SJSA1 (cell line): ENCODE measurements at places on chromosomes 16 and 17. TPM values are rescaled to one million over a fixed set of nuclear protein-coding genes. Genes with fewer than 3 reads are reported as not detected.

GRCh38 chr16:19698480-19699465 lies 19.3 kb downstream of the KNOP1 start:
- DNase-seq, result no peak

DNA sequence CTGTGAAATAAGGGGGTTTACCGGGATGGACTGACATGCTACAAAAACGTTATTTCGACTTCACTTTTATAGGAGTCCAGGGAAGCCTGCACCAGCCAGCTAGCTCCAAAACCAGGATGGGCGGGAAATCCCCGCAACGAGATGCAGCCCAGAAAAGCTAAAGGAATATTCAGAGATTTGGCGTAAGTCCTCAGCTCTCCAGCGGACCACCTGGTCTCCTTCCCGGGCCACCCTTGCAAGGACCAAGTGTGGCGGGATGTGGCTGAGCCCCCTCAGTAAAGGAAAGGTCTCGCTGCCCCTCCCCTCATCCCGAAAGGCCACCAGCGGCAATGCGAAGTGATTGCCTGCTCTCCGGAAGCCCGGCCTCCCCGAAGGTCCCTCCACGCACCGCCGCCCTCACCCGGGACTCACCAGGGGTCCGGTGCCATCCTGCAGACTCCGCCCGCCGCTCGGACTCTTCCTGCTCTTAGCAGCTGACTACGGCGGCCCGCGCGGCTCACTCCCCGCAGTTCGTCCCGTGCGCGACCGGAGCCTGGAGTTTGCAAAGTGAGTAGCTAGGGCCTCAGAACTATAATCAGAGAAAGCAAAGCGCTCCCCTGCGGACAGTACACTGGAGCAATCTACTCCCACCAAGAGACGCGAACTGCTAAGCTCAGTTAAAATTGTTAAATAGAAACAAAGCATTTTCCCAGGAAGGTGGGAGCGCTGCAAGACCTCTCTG lies at the start of gene STX8:
Gene STX8, minus strand, starts transcription at position 440 of the 721 bp plus-strand sequence. Its CDS starts 12 bp downstream, at position 428.
- peak; percentile 93 for DNase-seq

DNA sequence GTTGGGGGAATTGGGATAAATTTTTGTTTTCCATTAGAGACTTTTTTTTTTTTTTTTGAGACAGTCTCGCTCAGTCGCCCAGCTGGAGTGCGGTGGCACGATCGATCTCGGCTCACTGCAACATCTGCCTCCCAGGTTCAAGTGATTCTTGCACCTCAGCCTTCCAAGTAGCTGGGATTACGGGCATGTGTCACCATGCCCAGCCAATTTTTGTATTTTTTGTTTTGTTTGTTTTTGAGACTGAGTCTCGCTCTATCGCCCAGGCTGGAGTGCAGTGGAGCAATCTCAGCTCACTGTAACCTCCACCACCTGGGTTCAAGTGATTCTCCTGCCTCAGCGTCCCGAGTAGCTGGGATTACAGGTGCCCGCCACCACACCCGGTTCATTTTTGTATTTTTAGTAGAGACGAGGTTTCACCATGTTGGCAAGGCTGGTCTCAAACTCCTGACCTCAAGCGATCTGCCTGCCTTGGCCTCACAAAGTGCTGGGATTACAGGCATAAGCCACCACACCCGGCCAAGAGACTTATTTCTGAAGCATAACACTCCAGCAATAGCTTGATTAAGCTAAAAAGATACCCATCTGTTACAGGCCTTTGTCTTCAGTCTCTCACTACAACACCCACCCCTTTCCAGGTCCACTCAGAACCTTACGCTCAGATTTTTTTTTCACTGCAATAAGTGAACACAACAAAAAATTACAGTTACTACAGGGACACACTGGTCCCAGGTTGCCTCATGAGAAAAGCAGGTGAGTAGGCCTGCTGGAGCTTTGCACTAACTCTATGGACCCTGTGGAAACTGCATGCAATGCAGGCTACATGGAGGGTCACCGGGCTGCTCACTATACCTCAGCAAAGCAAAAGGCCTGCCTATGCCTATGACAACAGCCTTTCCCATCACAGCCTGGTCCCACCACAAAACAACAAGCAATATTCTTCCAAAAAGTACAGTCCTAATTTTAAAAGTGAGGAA lies 34.6 kb downstream of the KANSL1 start:
- no peak for DNase-seq

DNA sequence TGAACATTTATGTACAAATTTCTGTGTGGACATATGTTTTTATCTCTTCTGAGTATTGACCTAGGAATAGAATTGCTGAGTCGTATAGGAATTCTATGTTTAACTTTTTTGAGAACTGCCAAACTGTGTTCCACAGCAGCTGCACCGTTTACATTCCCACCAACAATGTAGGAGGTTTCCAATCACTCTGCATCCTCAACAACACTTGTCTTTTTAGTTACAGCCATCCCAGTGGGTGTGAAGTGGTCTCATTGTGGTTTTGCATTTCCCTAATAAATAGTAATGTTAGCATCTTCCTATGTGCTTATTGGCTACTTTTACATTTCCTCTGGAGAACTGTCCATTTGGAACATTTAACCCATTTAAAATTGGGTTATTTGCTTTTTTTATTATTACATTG lies 36.6 kb upstream of the NACA2 start:
- DNase-seq, result no peak

DNA sequence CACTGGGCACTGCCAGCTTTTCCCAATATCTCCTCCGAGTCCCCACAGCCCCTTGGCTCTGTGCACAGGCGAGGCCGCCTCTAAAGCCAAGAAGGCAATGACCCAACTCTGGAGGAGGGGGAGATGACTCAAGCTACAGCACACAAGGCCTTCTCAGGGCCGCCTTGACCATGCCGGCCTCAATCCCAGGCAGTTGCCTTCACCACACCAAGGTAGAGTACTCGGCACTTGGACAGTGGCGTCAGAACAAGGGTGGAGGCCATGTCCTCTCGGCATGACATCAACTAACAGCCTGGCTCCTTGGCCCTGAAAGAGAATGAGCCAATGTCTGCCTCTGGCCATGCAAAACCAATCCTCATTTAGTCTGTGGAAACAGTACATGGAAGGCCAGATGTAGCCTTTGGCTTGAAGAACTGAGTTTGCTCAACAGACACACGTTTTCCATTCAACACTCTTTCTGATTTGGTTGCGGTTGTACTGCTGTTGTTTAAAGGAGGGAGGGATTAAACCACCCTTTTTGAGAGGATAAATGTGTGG lies 139.6 kb downstream of the XYLT1 start:
- no peak for DNase-seq

- DNase-seq, result no peak
Observed at GRCh38 chr16:88003736-88004135, 52.5 kb downstream of the BANP start.

GRCh38 chr17:58249270-58250133 lies 11.1 kb downstream of the LPO start:
- peak; percentile 72 for DNase-seq

- DNase-seq, result no peak
Observed at GRCh38 chr16:89704281-89704680, 2.8 kb upstream of the SPATA2L start.

DNA sequence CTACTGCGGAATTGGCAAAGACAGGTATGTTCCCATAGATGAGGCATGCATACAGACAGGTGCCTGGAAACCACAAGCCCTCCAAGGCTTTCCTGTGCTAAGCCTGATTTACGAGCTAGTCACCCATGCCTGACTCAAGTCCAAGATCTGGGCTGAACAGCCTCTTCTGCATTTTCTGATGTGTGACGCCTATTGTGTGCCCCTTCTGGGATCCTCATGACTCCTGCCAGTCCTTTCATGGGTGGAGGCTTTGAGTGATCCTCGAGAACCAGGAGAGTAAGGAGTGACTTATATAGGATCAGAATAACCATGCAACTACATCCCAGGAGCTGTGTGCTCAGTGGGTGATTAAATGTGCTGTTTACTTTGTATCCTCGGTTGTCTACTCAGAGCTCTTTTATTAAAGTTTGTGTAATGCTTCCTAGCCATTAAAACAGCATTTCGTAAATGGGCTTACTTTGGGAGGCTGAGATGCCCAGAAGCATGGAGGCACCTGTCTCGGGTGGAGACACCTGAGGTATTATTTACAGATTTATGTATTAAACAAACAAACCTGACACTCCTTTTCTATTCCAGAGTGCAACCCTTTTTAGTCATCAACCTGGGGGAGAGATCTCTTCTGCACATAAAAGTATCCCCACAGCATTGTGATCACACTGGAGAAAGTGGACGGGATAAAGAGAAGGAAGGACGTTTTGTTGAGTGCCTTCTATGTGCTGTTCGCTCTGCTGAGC lies 373.0 kb upstream of the DYNLRB2 start:
- no peak for DNase-seq

DNA sequence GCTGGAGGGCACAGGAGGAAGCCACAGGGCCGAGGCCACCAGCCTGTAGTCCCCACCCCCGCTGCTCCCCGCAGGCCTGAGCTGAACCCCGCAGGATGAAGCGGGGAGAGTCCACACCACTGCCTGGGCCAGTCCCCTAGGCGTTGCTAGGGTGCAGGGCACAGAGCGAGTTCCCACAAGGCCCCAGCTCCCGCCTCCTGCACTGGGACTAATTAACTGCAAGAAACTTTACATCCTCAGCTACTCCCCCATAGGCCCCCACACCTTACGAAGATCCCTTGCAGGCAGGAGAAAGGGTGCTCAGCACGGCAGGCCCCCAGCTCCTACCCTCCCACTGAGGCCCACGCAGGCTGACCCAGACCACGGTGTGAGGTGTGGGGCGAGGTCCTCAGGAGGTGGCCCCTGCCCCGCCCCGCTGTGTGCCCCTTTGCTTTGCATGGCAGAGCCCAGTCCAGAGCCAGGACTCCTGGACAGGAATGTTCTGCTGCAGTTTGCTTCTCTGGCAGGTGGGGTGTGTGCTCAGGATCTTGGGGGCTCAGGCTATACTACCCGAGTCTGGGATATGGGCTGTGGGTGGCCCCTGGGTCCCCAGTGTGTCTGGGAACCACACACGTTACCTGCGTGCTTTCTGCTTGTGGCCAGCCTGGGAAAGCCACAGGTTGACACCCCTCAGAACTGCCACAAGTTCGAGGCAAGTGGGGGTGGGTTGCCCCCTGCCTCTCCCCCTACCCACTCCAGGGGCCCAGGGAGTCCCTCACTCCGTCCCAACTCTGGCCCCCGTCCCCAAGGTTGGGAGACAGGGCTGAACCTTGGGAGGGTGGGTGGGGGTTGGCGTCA lies 1.2 kb downstream of the GNG13 start:
- DNase-seq, result no peak

DNA sequence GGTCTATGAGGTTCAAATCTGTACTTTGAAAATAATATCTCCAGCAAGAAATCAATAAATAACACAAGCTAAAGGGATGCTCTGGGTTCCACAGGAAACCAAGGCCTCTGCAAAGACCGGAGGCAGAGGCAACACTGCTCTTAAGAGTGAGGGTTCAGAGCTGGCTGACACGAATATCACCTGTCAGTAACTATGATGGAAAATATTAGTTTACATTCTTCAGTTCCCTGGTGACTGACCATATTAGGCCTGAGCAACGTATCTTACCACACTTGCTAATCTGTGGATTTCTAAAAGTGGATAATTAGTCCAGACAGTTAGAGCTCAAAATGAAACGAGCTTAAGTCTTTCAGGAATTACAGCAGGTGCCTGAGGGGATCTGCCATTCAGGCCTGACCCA lies 459.3 kb downstream of the HS3ST3B1 start:
- DNase-seq, result no peak

DNA sequence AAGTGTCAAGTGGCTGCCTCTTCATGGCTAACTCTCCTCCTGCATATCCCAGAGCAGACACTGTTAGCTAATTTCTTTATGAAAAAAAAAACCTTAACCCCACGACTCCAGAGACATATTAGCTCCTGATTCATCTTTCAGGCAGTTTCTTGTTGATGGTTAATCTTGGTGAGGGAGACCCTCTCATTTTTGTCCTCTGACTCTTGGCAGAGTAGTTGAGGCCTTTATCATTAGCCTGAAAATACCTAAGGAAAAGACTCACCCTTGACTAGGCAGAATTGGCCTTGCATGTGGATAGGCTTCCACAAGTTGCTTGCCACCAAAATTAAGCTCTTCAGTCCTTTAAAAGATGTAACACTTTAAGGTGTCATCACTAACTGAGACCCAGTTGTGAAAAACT lies 4.0 kb downstream of the CRYBA1 start:
- DNase-seq, result no peak

GRCh38 chr16:77613095-77613494 lies 109.2 kb upstream of the NUDT7 start:
- no peak for DNase-seq

- DNase-seq, result no peak
Observed at GRCh38 chr16:2226245-2226793, 2.9 kb downstream of the E4F1 start.

DNA sequence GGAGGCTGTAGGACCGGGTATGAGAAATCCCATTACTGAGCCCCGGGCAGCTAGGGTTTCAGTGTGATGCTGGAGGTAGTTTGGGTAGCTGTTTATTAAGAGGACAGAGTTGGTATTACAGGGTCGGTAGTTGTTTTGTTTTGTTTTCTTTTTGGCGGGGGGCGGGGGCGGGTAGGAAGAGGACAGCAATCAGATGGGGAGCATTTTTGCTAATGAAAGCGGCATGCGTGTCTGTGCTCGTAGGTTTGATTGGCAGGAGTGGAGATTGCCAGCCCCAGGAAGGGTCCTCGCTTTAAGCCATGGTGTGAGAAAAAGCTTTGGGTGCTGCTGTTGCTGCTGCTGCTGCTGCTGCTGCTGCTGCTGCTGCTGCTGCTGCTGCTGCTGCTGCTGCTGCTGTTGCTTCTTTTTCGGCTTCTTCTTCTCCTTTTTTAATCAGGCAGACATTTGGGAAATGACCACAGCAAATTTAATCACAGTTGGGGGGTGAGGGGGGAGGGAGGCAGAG lies 498.5 kb upstream of the ZFHX3 start:
- DNase-seq, result no peak

GRCh38 chr17:47310186-47310733 lies 13.5 kb upstream of the EFCAB13 start:
- DNase-seq, result no peak

- DNase-seq, result no peak
Observed at GRCh38 chr17:51149163-51149562, 4.2 kb upstream of the NME1 start.

GRCh38 chr17:47615766-47616424 lies 33.8 kb upstream of the KPNB1 start:
- no peak for DNase-seq

DNA sequence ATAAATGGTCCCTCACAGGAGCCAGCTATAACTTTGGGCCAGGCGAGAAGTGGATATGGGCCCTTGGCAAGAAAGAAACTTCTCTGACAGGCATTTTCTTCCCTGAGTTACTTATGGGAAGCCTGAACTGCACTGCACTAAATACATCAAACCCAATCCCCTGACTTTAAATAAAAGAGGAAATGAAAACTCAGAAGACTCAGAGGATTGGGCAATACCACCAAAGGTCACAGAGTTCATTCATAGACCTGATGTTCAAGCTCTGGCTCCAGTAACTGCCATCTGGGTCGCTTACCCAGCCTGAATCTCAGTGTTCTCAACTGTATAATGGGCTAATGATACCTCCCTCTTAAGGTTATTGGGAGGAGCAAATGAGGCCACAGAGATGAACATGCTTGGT lies 815 bp downstream of the KRT35 start:
- DNase-seq, result no peak

CALCOCO2 gene
- 48.4 and 55.1 TPM in 2 replicates for total RNA-seq

LGALS9B gene
- total RNA-seq, result not detected in 2 replicates

CACNG5 gene
- total RNA-seq, result not detected in 2 replicates
